Left ventricle myocardium superior (tissue), 1 donor: ENCODE measurements at places on chromosomes 16 and 17. TPM values are rescaled to one million over a fixed set of nuclear protein-coding genes. Genes with fewer than 3 reads are reported as not detected.

Gene DPEP3
- not detected for total RNA-seq

Gene TRPV2
- 8.1 TPM for total RNA-seq

Gene STAT5A
- 13.8 TPM for total RNA-seq

Gene WSCD1
- 11.6 TPM for total RNA-seq

Gene TPSD1
- total RNA-seq, result 0.50 TPM

Gene CD300E
- total RNA-seq, result 0.27 TPM

Gene KCNH4
- 0.15 TPM for total RNA-seq
